IMR-90 (cell line): ENCODE measurements at places on chromosomes 5 and 9. TPM values are rescaled to one million over a fixed set of nuclear protein-coding genes. Genes with fewer than 3 reads are reported as not detected.

The KIF24 gene
- 2.5 and 3.0 TPM in 2 replicates for total RNA-seq

The SLC45A2 gene
- total RNA-seq: not detected in 2 replicates

The MAMDC2 gene
- 5.0 and 5.6 TPM in 2 replicates for total RNA-seq

The SOWAHA gene
- under 0.01 TPM in 1 of 2 replicates, not detected in the other for total RNA-seq

The NOXA1 gene
- not detected in 2 replicates for total RNA-seq

The LCN1 gene
- not detected in 2 replicates for total RNA-seq

The ANKRD20A1 gene
- total RNA-seq: under 0.01 and 0.18 TPM in 2 replicates
